ELR (cell line): ENCODE measurements at places on chromosomes 6 and 20.

DNA sequence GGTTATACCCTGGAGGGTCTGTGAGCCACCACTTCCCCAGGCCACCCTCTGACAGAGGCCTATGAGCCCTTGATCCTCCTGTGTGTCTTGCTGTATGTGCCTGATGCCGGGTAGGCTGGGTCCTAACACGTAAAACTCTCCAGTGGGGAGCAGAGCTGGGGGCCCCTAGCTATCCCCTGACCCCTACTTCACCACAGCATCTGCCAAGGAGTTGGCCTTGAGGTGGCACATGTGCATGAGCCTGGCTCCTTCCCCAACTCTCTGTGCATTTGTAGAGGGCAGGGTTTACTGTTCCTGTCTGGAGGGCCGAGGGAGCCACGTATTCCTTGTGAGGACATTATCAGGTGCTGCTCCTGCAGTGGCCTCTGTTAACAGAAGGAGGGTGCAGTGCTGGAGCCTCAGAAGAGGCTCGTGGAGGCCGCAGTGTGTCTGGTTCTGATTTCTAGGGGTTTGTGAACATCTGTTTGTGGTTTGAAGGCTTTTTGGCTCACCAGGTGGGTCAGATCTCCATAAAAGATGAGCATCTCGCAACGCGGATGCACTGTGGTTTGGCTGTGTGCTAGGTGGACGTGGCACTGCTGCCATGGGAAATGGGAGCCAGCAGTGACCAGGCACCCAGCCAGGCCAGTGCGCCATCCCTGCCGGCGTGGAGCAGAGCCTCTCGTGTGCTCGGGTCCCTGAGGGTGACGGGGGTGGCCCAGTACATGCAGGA lies 152.1 kb downstream of the DTNBP1 start:
- no peak for DNase-seq

DNA sequence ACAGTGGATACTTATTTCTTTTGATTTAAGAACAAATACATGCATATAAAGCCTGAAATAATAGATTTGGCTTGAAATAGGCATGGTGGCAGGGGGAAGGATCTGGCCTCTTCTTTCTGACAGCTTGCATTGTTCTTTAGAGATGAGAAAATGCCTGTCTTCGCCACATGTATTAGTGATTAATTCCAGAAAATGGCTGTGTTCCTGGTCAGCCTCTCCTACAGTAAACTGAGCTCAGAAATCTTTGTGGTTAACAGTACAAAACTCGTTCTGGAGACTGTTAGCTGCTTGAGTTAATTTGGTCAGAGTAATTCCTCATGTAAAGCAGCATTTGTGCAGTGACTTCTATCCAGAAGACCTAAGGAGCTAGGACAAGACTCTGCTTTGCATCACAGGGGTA lies 151.5 kb downstream of the EYA4 start:
- DNase-seq = no peak

- DNase-seq = peak; percentile 3
Measured at GRCh38 chr20:48015943-48016723, 230.9 kb upstream of the SULF2 start.

- no peak for DNase-seq
Measured at GRCh38 chr6:145086197-145086596, 649.1 kb downstream of the EPM2A start.

GRCh38 chr6:8192067-8192466 lies 89.7 kb upstream of the EEF1E1 start:
- no peak for DNase-seq

GRCh38 chr6:104940893-104941728 lies 15.8 kb upstream of the LIN28B start:
- DNase-seq = peak; percentile 58

- no peak for DNase-seq
Measured at GRCh38 chr6:106086814-106087175, 659 bp downstream of the PRDM1 start.

DNA sequence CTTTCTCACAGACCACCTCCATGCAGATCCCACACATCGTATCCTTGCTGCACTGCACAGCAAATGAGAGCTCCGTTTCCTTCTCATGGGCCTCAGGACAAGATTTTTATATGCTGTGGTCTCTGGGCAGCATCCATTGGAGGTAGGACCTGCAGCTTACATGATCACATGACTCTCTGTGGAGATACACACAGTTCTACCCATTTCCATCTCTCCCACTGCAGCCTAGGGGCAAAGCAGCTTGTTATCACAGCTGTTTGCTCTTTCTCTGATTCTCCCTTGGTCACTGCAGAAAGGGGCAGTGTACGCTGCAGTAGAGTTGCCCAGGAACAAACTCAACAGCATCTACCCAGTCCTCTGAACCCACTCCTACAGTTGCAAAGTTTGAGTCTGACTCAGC lies 48.9 kb downstream of the ZNF334 start:
- no peak for DNase-seq

DNA sequence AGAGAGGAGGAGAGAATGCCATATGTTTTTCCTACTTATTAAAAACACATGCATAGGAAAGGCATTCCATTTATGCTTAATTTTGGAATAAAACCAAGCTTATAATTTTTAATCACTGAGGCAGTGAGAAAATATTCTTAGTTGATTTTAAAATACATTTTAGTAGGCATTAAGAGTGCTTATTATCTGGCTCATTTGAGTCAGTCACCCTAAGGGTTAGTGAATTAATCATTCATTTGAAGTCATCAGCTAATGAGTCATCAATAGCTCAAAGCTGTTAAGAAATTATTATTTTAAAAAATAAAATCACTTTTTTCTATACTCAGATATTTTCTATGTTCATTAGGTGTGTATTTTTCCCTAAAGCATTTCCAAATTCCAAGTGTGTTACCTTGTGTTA lies 81.6 kb downstream of the TMEM200A start:
- peak; percentile 64 for DNase-seq

DNA sequence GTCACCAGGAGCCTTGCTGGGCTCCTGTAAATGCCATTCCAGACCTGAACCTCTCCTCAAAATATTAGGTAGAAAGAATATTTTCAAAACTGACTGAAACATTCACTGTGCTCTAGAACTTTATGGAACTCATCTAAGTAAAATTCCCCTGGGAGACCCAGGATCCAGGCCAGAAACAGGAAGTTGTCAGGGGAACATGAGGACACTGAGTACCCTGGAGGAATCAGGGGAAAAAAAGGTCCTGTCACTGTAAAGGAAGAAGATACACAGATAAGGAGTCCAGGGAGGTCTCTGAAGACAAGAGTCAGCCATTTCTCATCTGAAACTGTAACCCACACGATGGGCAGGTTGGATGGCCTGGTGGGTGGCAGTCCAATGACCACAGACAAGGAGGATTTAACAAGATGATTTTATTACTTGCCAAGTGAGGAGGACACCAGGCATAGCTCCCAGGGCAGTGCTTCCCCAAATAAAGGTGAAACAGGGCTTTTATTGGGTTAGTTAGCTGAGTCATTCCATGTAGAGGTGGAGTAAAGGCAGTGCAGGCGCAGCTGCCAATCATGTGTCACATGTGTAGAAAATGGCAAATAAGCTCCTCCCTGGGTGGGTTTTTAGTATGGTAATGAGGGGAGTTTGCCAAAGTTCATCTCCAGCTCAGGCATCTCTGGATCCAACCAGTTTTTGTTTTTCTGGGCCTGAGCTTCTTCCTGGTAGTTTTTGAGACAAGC lies 138.5 kb downstream of the RCAN2 start:
- DNase-seq = no peak

- no peak for DNase-seq
Measured at GRCh38 chr20:43982886-43983285, 68.2 kb downstream of the TOX2 start.

DNA sequence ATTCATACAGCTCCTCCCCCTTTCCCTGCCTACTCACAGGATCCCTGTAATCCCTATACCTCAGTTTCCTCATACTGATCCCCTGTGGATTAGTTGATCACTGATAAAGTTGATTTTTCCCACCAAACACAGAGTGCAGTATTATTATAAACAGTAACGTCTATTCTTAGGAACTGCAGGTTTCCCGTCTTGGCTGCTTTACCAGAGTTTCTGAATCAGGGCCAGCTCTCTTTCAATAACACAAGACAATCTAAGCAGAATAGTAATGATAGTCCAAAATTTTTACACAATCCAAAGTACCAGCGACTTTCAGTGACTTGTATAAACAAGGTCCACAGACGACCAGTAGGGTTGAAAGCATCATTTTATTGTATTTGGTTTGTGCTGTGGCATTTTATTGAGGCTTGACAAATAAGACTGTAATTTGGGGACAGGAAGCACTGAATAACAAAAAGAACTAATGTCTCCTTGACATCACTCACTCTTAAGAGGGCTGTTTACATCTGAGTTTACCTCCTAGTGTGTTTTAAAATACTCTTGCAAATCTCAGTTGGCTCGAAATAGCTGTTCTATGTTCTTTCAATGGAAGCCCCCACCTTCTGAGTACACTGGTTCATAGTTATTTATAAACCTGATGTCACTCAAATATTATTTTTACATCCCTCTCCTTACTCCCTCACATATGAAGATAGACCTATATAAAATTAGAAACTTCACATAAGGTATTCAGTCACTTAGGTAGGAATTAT lies 6.1 kb upstream of the JARID2 start:
- DNase-seq = no peak

- DNase-seq = no peak
Measured at GRCh38 chr20:57724610-57725405, 15.0 kb upstream of the PMEPA1 start.

DNA sequence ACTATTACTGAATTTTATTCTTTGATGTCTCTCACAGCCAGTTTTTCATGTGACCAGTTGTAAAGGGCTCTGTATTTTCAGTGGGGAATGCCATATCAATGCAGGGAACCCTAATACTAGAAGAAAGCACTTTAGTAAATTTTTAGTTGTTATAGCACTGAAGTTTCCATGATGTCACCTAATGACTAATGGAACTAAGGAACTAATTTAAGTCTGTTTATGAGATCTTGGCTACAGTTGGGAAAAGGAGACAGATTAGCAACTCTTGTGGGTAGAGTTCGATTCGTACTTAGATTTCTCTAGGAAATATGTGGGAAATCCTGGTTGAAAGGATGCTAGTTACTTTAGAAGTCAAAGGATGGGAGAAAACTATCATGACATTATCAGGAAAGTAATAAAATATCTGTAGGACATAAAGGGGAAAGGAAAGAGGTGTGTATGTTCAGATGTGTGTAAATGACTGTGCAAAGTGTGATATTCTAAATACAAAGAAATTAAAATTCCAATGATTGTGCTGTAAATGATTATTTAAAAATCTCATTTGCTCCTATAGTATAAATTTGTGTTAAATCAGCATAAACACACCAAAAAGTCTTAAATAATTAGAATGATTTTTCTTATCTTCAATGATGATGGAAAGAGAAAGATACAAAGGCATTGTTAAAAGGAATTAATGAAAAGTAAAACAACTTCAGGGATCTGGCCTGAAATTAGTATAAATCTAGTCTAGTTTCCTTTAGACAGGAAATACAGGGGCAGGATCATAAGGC lies 103.4 kb downstream of the LRRC1 start:
- DNase-seq = peak; percentile 22

DNA sequence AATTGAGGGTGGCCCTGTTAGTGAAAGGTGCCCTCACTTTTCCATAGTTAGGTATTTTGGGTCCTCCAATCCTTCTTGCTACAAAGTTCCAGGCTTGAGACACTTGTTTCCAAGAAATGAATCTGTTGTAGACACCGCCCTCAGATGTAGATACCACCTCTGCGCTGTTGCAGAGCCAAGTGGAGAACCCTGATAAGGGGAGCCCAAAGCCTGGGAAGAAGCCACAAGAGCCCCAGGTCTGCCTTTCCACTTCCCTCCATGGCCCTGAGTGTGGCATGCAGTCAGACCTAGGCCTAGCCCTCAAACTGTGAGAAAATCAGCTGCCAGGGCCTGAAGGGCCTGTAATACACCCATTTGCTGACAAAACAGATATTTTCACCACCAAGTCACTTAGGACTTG lies 37.1 kb downstream of the DTD1 start:
- no peak for DNase-seq

DNA sequence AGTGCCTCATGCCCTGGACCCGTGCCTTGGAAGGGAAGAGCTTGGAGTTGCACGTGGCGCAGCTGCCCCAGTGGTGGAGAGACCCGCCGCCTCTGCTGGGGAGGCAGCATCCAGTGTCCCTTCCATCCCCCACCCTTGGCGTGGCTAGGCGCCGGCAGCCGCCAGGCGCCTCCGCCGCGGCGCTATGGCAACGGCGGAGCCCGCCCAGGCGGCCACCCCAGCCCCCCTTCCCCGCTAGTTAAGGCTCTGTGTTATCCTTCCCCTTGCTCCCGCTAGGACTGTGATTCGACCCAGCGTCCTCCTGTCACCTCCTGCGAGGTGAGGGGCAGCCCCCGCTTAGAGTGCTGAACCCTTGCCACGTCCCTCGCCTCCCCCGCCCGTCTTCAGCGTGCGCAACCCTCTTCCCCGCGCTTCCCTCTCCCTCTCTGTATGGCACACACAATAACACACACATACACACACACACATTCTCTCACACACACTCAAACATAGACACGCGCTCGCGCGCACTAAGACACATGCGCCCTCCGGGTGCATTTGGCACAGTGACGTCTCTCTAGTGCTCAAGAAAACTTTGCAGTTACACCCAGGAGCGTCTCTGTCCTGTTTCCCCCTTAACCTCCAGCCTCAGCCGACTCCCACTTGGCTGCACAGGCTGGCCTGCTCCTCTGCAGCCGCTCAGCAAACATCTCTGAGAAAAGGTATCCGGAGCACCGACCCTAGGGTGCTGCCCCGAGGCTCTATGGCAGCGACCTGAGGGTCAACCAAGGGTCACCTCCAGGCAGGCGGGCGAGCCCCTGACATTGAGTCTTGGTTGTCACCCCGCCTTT lies 8.5 kb downstream of the GRIK2 start:
- peak; percentile 1 for DNase-seq

GRCh38 chr6:157789861-157790260 lies 33.2 kb upstream of the SNX9 start:
- DNase-seq = no peak

DNA sequence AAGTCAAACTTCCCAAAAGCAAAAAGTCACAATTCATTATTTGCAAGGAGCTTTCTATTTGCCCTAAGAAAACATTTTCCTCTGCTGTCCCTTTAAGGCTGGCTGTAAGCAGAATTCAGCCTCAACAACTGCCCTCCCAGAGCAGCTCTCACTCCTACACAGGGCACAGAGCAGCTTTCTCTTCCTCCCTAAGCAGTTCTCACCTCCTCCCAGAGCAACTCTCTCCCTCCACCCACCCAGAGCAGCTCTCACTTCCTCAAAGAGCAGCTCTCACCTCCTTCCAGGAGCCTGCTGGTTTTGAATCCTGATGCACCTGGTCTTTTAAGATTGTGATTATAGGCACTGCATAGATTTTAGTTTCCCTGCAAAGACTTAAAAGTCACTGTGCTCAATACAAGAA lies 120.6 kb upstream of the TMEM181 start:
- no peak for DNase-seq

DNA sequence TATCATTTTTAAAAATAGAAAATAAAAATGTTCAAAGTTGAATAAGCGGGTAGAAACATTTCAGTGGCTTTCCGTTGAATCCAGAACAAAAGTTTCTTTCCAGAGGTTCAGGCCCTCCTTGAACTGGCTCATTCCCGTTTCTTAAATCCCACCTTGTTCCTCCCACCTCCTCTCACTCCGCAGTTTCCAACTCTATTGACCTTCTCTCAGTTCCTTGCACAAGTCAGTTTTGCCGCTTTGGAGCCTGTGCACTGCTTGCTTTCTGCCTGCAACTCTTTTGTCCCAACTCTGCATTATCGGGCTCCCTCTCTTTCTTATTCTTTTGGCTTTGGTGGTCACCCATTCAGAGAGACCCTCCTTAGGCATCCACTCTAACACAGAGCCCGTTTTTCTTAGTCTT lies 99.9 kb upstream of the EDN1 start:
- no peak for DNase-seq
